NCI-H2171 treated with DMSO at 0.1 percent for 48 hours (cell line): ENCODE measurements at places on chromosomes 2 and 18.

DNA sequence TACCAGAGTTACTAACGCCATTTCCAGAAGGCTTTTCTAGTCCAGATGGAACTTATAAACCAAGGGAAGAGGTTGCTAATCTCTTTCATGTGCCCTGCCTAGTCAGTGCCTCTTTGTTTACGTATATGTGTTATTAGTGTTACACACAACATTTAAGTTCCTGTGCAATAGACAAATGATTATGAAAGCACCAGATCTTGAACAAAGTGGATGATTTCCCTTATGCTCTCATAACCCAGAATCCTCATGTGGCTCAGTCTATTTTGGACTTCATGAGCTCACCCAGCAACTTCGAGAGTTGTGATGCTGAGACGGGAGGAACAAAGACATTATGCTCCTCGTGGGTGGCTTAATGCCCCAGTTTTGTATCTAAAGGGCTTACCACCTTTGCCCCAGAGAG is 214.4 kb upstream of the SP5 start:
- no peak for DNase-seq

- DNase-seq = no peak
Measured at GRCh38 chr2:199791326-199791725, 59.7 kb downstream of the FTCDNL1 start.

DNA sequence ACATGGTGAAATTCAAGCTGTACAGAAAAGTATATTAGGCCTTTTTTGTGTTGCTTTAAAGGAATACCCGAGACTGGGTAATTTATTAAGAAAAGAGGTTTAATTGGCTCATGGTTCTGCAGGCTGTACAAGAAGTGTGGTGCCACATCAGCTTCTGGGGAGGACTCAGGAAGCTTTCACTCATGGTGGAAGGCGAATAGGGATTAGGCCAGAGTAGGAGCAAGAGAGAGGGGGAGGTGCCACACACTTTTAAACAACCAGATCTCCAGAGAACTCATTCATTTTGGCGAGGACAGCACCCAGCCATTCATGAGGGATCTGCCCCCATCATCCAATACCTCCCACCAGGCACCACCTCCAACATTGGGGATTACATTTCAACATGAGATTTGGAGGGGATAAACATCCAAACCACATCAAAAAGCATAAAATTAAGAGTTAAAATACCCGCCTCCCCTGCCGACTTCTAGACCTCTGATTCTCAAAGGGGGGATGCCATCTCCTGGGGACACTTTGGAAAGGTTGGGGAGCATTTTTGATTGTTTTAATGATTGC is 15.1 kb upstream of the LIPG start:
- no peak for DNase-seq

- DNase-seq = no peak
Measured at GRCh38 chr2:239482778-239483712, 82.2 kb upstream of the HDAC4 start.

GRCh38 chr2:217337771-217338170 is 477.9 kb upstream of the TNP1 start:
- no peak for DNase-seq

GRCh38 chr2:28687171-28687570 is 64.5 kb upstream of the PPP1CB start:
- DNase-seq = no peak

DNA sequence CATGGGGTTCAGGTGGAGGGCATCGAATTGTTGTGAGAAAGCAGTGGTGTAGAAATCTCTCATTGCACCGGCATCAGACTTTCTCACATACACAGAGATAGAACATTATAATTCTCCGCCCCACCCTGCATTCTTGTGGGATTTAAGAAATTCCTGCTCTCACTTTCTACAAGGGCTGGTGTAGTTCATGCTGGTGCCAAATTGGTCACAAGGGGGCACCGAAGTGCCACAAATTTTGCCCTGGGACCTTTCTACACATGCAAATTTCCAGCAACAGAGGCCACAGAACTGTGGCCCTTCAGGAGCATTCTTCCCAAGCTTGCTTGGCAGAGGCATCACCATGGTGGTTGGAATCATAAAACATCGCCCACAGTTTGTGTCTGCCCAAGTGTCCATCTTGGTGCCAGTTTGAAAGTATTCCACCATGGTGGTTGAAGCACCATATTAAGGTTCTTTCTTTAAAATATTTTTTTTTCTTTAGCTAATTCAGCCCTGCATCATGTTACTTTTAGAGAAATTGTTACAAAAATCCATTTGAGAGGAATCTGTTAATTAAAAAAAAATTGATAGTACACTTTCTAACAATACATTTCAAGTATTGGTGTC is 521.2 kb upstream of the FANCL start:
- peak; percentile 75 for DNase-seq

GRCh38 chr18:80202264-80202998 is 44.9 kb downstream of the PARD6G start:
- DNase-seq = no peak

DNA sequence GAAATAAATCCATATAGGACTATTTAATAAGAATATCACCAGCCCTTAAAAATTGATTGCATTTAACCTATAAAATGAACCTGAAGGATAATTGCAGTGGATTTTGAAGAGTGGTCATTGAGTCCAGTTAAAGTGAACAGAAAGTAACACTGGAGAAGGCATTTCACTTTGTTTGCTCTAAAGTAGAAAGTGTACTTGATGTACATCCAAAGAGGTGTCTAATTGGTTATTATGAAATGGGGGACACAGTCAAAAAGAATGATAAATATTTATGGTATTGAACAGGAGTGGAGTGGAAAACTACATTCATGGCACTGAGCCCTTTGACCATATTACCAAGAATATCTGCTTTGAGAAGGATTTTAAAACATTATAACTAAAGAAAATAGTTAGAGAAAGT is 28.2 kb upstream of the MAP2 start:
- no peak for DNase-seq

GRCh38 chr18:46295416-46295815 is 191.2 kb downstream of the HAUS1 start:
- DNase-seq = no peak

DNA sequence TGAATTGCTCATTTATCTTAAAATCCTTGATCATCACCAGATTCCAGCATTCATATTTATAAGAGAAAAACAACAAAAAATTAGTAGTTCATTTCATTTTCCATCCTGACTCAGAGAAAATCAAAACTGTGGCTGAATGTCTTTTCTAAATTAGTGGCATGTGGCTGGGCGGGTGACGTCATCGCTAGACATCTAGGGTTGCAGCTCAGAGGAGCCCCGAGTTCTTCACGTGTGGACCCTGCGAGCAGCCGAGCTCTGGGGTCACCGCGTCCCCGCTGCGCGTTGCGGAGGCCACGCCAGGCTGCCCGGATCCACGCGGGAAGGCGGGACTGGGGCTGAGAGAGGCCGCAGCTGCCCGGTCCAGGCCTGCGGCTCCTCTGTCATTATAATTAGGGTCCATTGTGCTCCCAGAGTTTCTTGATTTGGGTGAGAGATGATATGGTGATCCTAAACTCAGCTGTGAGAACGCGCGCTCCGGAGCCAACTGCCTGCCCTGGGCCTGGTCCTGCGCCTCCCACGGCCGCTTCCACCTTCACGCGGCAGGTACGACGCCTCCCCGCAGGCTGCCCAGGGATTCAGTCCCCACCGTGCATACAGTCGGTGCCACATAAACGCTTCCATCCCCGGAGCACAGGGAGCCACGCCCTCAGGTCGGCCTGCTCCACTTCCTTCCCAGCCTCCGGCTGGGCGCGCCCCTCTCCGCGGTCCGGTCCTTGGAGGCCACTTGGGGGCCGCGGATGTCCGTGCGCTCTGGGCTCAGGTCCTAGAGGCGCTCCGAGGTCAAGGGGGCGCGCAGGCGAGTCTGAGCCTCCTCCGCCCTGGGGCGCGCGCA is 56.5 kb downstream of the TMEM18 start:
- DNase-seq = no peak

DNA sequence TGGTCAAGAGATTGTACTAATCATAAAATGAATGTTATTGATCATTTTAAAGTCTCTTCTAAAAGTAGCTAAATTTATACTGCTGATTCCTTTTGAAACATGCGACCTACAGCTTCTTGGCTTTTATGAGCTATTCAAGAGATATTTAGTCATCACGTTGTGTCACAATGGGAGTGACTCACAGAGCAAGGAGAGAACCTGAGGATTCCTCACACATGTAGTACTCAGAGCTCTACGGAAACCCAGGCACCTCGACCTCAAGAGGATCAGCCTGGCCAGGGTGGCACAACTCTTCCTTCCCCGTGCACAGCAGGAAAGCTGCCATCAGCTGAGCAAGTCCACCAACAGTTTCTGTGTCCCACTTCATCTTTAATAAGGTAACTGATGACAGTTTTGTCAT is at the start of gene DHRS9:
DHRS9 (plus strand) TSS at position 223 of the 400 bp plus-strand sequence. CDS start 12,019 bp downstream, outside the sequence.
- DNase-seq = no peak

DNA sequence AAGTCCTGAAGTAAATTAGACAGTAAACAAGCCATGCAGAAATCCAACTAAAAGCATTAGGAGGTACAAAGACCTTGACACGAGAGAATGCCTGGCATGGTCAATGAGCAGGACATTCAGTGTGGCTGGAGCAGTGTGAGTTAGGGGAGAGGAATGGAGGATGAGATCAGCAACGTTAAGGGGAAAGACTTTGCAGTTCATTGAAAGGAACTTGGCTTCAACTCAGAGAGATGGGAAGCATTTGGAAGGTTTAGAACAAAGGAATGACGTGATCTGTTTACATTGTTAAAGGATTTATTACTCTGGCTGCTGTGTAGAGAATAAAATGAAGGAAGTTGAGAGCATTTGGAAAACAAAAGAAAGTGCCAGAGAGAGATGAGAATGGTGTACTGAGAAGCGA is 621.3 kb downstream of the XIRP2 start:
- peak; percentile 25 for DNase-seq

DNA sequence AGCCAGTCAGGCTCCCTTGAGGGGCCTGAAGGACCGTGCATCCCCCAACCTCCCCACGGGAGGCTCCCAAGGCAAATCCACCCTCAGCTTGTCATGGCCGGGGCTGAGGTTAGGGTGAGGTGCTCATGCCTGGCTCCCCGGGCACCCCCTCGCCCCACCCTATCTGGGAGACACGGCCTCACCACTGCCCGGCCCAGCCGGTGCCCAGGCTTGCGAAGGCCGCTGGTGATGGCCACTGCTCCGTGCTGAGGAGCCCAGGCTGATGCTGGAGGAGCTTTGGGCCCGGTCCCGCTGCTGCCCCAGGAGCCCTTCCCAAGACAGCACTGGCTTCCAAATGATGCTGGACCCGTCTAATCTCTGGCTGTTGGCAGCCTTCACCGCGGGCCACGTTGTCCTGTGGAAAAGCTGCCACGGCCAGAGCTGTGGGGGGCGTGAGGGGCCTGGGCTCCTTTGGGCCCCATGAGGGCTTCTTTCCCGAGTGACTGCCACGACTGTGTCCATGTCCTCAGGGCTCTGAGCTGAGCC is 135.7 kb upstream of the CTDP1 start:
- no peak for DNase-seq

GRCh38 chr2:18435426-18436037 is 124.9 kb downstream of the RDH14 start:
- DNase-seq = peak; percentile 68

- DNase-seq = no peak
Measured at GRCh38 chr2:178309541-178309940, 115.2 kb downstream of the OSBPL6 start.

DNA sequence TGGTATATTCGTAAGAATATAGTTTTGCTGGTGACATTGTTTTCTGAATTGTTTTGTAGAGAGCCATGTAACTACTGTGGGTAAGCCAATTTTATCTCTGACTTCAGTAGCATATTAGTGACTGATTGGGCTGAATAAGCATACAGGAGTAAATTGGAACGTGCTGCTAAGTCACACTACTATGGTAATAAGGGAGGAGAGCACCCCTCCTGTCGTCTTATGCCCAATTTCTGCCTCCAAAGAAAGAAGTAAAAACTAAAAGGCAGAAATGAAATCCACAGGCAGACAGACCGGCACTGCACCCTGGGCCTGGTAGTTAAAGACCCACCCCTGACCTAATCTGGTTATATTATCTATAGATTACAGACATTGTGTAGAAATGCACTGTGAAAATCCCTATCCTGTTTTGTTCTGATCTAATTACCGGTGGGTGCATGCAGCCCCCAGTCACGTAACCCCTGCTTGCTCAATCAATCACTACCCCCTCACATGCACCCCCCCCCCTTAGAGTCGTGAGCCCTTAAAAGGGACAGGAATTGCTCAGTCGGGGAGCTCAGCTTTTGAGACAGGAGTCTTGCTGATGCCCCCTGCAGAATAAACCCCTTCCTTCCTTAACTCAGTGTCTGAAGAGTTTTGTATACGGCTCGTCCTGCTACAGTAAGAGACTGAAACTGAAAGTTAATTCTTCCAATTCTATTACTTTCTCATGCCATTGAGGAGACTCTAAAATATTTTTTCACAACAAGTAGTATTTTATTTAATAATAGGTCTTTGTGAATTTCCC is 167.0 kb downstream of the ZNF804A start:
- DNase-seq = no peak

DNA sequence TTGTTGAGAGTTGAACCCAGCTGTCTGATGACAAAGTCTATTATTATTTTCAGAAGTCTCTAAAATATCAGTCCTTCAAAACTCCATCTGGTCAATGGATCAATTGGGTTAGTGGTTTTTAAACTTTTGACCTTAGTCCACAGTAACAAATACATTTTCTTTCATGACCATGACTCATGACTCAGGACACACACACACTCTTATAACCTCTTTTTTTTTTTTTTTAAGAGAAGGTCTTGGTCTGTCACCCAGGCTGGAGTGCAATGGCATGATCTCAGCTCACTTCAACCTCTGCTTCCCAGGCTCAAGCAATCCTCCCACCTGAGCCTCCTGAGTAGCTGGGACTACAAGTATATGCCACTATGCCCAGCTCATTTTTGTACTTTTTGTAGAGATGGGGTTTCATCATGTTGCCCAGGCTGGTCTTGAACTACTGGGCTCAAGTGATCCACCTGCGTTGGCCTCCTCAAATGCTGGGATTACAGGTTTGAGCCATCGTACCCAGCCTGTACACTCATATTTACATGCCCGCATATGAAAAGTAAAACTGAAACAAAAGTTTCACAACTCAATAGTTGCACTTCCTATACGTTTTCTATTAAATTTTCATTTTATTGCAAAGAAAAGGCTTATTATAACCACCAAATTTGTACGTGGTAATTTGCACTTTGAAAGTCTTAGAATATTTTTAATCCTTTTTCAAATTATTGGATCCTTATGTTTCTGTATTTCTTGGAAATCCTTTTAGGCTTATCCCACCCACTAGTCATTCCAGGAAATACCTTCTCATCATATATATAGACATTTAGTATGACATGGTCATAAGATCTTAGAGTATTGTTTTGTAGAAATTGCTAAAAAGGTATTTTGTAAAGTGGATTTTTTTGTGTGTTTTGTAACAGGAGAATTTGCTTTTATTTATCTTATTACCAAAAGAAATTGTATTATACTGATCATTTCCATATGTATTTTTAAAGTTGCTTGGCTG is 199.0 kb downstream of the LPIN1 start:
- no peak for DNase-seq

DNA sequence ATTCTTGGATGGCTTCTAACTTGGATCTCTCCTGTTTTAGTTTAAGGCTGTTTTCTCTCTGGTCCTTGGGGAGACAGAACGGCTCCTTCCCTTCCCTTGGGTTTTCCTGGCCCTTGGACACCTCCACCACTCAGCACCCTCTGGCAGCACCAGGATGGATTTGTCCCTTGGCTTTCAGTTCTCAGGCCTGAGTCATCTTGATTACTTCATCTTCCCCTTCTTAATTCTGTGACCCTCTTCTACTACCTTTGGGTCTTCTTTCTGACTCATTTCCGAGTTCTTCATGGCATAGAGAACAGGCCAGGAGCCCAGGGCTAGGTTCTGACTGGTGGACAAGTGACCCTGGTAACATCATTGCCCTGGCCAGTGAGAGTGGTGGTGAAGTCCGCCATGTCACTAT is 14.9 kb downstream of the IGFBP2 start:
- DNase-seq = no peak
